ENCODE measurements at places on chromosomes 7 and 10. TPM values are rescaled to one million over a fixed set of nuclear protein-coding genes. Genes with fewer than 3 reads are reported as not detected.
A peak's percentile ranks its signal among the peaks of the same experiment; 100 is the strongest.

GRCh38 chr7:133023370-133024071 is 58.4 kb downstream of the CHCHD3 start:
- DNase-seq, result no peak

GRCh38 chr7:131305152-131305551 is 22.5 kb upstream of the MKLN1 start:
- DNase-seq, result no peak

DNA sequence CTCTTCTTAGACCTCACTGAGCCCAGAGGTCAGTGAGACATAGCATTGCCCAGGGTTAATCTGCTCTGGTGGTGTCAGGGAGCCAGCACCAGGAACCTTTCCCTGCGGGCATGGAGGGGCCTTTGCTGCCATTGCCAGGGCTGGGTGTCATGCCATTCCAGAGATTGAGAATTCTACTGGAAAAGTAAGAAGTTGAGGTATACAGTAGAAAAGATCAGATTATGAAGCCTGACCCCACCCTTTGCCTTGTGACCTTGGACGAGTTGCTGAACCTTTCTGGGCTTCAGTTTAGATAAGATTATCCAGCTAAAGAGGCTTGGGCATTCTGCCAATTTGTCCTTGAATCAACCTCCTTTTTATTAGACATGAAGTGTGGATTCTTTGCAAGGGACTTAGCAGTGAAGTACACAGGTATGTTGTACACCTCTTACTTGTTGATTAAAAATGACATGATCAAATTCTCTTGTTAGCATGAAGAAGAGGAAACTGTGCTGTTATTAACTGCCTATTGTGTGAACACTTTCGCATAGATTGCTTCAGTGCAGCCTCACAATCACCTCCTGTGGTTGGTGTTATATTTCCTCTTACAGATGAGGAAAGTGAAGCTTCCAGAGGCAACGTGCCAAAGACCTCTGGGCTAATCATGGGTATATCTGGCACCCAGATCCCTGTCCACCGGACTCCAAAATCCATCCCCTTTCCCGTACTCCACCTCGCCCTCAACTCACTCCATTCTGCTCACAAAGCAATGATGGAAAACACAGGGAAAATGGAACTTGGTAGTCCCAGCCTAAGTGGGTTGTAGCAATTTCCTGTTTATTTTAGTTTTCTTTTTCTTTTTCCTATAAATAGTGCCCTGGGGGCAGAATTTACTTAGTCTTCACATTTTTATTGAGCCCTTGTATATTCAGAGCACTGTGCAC is 151.3 kb downstream of the CAMK1D start:
- no peak for DNase-seq

GRCh38 chr7:153190452-153190851 is 430.9 kb downstream of the ACTR3B start:
- no peak for DNase-seq

- no peak for DNase-seq
These were observed 6.1 kb downstream of the KCNH2 start for GRCh38 chr7:150972023-150972468.

DNA sequence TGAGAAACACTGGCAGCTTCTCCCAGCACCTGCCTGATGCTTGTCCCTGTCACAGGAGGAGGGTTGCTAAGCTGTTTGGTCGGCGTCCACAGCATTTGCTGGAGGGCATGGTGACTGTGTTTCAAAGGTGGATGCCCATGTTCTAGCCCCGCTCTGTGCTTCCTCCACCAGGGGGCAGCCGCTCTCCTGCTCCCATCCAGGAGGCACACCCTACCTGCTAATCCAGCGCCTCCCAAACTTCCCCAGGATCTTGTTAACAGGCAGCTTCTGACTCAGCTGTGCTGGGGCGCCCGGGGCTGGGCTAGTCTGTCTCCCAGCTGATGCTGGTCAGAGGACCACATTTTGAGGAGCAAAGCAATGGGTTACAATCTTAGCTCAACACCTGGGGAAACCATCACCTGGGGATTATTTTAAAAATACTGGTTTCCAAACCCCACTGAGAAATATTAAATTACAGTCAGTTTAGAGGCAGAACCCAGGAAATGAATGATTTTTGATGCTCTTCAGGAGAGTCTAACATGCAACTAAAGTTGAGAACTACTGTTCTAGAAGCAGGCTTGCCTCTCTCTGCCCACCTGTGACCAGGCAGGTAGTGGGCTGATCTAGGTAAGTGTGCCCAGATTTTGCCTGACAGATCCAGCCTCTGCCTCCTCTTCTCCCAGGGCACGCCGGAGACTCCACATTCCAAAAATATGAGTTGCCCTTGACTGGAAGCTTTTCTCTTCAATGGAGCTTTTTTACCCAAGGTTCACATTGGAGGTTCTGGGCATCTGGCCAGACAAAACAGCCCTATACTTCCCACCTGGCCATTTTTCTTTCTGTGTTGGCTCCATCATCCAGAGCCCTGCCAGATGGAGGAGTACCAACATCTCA is 92.7 kb upstream of the GPR26 start:
- peak; percentile 45 for DNase-seq

DNA sequence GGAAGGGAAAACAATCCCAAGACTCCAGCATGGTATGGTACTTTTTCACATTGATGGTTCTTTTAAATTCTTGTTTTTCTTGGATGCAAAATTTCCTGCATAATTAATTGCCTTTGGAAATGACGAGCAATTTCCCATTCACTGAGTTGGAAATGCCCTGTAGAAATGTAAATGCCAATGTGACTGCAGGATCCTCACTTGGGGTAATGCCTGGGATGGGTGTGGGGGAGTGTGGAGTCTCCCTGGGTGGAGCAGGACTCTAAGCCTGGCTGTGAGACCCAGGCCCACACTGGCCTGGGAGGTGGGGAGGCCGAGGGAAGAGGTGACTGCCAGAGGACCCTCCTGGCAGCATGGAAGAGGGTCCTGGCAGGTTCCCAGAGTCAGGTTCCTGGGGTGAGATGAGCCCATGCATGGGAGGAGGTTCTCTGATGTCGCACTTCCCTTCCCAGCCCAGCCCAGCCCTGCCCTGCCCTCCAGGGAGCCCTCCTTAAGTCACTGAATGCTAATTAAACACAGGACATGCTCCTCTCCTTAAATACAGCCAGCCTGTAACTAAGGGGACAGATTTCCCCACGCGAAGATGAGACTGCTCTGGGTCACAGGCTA is 157.9 kb downstream of the GFRA1 start:
- no peak for DNase-seq

DNA sequence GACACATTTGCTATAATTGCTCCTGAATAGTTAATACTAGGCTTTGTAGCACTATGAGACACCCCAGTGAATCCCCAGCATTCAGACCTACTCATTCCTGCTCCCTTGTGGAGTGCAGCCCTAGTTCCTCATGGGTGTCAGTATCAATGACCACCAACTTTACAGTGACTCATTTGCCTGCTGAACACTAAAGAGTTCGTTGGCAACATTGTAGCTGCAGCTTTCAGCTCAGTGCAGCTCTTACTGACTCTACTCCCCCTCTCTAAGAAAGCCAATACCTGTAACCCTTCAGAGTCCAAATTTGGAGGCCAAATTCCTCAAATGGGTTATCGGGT is 127.1 kb upstream of the MTPN start:
- no peak for DNase-seq

DNA sequence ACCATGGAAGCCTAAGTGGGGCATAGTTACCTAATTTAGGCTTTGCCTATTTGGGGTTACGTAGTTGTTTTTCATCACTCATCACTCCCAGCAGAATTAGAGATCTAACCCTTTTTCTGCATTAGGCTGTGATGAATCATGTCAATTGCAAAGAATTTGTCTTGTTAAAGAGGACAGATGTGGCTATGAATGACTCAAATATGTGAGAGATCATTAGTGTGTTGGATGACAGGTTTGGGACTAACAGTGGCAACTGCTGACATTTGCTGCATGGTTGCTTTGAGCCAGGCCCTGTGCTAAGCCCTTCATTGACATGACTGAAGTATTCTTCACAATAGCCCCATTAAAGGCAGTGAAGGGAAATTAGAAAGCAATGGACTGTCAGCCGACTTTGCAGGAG is 83.4 kb upstream of the BMPER start:
- no peak for DNase-seq

GRCh38 chr10:89516149-89516832 is 19.1 kb downstream of the SLC16A12 start:
- peak; percentile 42 for DNase-seq

DNA sequence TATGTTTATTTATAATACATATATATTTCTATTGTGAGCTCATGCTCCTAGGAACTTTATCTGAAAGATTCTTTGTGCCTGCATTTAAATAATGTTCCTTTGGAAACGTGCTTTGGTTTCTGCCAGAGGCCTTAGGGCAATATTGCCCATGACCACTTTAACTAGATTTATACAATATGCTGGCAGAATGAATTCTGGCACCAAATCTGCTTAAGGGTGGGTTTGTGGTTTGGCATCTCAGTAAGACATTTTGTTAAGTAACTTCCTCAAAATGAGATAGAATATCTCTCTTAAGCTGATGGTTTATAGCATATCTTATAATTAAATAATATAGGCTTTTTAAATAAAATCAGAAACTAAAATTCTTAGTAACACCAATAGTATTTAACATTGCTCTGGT is 252.9 kb downstream of the RNLS start:
- no peak for DNase-seq

DNA sequence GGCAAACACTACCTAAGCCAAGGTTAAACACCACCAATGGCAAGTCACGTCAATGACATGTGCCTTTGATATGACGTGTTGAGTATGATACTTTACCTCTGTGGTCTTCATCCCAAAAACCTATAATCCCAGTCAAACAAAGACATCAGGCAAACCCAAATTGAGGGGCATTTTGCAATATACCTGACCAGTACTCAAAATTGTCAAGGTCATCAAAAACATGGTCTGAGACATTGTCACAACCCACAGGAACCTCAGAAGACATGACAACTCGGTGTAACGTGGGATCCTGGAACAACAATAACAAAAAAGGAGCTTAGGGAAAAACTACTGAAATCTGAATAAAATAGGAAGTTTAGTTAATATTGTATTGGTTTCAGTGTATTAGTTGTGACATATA is 7.2 kb downstream of the FAM237B start:
- no peak for DNase-seq

DNA sequence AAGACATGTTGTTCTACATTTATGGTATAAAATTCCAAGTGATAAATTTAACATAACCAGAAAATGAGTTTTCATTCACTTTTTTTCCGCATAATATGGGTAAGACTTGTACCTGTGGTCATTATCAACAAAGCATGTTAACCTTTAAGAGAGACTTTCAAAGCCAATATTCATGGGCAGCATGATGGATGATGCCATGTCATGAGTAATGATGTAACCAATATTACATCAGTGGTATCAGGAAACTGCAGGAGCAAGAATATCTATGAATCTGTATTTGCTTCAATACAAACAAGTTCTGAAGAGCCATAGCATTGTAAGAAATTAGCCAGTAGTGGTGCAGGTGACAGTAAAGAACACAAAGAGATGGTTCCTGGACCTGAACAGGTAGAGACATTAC is 126.9 kb downstream of the C1GALT1 start:
- no peak for DNase-seq

- DNase-seq, result no peak
These were observed 158.8 kb upstream of the CHST15 start for GRCh38 chr10:124252097-124252715.

DNA sequence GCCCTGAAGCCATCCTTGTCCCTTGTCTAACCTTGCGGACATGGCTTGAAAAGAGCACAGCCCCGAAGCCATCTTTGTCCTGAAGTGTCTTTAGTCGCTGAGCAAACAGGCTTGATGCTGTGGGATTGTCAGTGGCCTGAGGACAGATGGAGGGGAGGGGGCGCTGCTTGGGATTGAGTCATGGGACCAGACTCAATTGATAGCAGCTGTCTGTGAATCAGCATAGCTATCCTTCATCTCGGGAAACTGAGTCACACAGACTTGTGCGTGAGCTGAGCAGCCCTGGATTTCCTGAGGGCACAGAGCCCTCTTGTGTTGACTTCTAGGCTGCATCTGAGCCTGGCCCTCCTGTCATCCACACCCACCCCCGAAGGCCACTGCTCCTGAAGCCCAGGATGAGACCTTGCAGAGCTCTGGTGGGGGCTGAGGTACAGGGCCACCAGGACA is 14.4 kb downstream of the MYO1G start:
- no peak for DNase-seq

GRCh38 chr10:93488956-93489528 is 6.9 kb upstream of the MYOF start:
- no peak for DNase-seq

DNA sequence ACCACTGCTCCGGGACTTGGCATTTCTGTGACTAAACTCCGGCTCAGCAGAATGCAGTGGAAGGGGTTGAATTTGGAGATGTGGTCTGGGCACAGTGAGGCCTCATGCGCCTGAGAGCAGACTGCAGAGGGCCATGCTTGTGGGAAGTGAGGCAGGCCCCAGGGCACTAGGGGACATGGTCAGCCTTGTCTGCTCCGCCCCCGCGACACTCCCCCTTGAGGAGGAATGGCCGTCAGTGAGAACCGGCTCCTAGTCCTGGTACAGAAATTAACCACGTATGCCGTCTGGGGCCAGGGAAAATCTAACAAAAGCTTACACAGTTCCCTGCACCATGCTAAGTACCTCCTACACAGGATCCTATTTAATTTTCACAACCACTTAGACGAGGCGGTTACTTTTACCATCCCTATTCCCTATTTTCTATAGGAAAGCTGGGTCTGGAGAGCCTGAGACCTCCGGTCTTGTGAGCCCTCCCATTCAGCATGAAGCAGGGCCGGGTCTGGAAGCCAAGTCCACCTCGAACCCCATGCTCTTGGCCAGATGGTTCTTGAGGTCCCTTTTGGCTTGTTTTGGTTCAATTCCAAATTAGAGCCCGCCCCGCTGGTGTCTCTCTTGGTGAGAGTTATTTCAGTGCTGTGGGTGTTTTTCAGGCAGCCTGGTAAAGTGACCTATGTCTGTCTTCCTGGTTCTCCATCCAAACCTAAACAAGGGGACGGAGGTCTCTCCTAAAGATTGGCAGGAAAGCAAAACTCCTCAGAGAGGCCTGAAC is 87.7 kb upstream of the PITRM1 start:
- no peak for DNase-seq

- DNase-seq, result no peak
These were observed 5.0 kb upstream of the SORCS1 start for GRCh38 chr10:107169516-107169915.

GRCh38 chr10:36367362-36367761 is 725.3 kb upstream of the FZD8 start:
- no peak for DNase-seq

DNA sequence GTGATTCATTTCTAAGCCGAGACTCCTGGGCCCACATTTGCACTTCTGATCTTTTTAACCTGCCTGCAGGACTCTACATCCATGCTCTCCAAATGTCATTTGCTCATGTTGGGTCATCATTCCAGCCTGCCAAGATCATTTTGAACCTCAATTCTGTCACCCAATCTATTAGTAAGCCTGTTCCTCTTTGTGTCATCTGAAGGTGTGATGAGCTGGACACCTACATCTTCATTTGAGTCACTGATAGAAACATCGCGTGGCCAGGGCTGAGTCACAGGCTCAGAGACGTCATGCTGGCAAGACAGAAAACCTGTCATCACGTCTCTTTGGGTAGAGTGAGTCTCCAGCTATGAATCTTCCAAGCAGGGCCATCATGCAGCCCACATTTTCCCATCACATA is 65.3 kb upstream of the SLF2 start:
- no peak for DNase-seq

The CDC14C gene
- 0.23 TPM for total RNA-seq

The CYP2C19 gene
- not detected for total RNA-seq

The HTR5A gene
- total RNA-seq, result not detected

The AUTS2 gene
- 7.4 TPM for total RNA-seq

The CALU gene
- total RNA-seq, result 172 TPM

The SFR1 gene
- total RNA-seq, result 13.0 TPM

The KNDC1 gene
- total RNA-seq, result 0.09 TPM

The TMEM273 gene
- total RNA-seq, result not detected

The TFR2 gene
- total RNA-seq, result 1.4 TPM

The IKZF1 gene
- total RNA-seq, result not detected
